T follicular helper cell (primary cell): ENCODE measurements at places on chromosomes 6 and 20.

- DNase-seq = no peak
Observed at GRCh38 chr6:131116755-131117360, 18.4 kb upstream of the AKAP7 start.

DNA sequence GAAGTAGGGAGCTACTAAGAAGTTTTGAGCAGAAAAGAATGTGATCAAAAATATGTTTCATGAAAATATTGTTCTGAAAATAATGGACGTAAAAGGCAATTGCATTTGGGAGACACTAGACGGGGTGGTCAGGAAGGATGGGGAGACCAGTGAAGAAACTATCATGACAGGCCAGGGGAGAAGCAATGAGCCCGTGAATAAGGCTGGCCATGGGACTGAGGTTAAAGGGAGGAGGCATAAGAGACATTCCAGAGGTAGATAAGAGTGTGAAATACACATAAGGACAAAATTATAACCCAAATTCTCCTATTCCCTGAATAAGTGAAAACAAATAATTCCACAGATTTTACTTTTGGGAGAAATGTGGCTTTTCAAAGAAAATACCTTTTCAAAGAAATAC lies 51.7 kb downstream of the MARCKS start:
- no peak for DNase-seq

DNA sequence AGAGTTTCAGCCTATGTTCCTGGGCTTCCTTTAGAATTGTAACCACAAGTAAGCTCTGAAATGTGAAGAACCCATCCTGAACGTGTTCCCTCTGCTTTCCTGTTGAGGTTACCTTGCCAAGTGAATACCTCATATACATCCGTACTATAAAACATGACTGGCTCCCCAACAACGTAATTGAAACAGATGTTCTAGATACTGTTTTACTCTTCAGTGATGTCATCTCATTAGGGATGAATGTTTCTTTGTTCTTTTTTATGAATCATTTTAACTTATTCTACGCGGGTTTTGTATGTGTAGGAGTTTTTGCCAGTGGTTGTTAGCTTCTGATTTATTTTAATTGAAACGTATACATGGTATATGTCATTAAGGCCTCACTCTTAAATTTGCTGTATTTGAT lies 166.8 kb downstream of the SAMD5 start:
- no peak for DNase-seq

GRCh38 chr6:150891888-150892485 lies 26.5 kb downstream of the MTHFD1L start:
- DNase-seq = peak; percentile 38

DNA sequence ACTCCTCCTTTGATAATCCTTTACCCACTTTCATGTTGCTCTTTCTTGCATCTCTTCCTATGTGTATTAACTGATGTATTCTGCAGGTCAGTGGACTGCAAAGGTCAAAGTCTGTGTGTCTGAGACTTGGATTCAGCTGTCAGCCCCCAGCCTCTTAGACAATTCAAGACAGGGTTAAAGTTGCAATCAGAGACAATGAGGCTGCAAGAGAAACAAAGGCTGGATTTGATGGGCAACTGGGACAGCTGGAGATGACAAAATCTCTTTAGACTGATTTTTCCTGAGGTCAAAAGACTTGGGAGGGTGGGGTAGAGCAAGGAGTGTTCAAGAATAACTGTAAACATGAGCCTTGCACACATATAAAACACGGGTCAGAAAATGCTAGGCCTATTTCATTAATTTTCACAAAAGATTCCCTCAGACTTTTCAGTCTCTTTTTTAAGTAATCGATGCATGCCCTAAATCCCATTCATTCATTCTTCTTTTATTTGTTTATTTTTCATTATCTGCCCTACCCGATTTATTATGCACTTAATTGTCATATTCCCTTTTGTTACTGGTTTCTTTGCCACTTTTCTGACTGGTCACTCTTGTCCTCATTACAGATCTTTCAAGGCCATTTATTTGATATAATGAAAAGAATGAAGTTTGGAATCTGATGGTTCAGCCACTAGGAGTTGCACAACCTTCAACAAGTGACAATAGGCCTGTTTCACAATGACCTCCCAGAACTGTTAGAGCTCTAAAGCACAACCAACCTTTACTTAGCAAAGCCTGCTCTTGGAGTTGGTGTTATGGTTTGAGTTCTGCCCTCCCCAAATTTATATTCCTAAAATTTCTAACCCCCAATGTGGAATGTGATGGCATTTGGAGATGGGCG lies 33.8 kb upstream of the AKAP12 start:
- DNase-seq = no peak

- DNase-seq = no peak
Observed at GRCh38 chr6:48957781-48958180, 505.3 kb downstream of the MMUT start.

GRCh38 chr6:53786832-53787231 lies 8.0 kb upstream of the LRRC1 start:
- no peak for DNase-seq

GRCh38 chr6:127792616-127793015 lies 108.2 kb downstream of the THEMIS start:
- no peak for DNase-seq

DNA sequence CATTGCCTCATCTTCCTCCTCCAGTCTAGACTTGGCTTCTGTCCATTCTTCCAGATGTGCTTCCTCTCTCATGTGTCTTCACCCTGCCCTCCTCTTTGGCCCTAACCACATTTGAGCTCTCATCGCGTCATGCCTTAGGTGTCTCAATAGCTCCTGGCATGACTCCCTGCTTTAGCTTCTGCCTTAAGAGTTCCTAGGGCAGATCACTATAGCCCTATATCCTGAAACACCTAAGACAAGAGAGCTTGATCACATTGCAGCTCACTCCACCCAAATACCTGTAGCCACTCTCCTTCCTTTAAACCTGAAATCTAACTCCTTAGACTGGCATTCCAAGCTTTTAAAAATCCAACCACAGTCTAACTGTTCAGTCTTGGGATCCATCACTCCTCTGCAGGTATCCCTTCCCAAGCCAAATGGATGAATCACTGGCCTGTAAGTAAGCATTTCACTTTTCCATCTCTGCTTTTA lies 69.0 kb upstream of the STXBP5 start:
- no peak for DNase-seq

DNA sequence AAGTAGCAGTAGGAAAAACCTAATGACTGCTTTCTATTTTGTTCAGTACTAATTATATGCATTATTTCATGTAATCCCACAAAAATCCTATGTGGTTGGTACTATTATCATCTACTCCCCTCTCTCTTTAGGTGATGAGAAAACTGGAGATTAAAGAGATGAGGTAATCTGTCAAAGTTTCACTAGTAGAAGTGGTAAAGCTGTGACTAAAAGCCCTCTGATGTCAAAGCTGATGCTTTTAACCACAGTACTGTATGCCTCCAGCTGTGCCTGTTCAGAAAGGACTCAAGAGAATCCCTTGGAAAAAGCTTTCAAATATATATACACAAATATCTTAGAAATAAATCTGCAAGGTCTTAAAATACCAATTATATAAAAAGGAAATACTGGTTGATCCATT lies 38.0 kb downstream of the PHIP start:
- DNase-seq = no peak

- DNase-seq = no peak
Observed at GRCh38 chr6:170289180-170289931, 1.5 kb downstream of the DLL1 start.

DNA sequence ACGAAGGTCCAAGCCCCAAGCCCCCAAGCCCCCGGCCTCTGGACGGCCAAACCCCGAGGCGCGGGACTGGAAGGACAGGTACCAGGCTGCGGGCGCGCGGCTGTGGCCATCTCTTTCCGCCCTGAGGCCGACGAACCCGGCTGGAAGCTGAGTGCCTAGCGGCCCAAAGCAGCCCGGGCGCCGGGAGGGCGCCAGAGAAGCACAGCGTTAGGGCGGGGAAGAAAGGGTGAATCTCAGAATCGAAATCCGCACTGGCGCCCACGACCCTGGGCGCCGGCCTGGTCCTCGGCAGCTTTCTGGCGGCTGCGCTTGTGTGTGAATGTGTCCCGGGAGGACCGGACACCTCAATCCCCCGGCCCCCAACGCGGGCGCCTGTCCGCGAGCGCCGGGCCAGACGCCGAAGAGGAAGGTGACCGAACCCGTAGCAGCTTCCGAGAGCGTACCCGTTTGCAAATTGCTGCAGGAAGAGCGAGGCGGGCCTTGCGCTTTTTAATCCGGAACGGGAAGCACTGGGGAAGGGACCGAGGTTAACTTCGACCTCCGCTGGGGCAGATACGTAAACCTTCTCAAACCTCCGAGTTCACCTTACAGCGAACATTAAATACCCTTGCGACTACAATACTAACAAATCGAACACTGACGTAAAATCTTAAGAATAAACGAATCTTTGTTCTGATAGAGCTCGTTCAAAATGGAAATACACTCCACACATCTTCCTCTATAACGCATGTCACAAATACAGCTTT lies 2.9 kb downstream of the NRN1 start:
- DNase-seq = no peak

DNA sequence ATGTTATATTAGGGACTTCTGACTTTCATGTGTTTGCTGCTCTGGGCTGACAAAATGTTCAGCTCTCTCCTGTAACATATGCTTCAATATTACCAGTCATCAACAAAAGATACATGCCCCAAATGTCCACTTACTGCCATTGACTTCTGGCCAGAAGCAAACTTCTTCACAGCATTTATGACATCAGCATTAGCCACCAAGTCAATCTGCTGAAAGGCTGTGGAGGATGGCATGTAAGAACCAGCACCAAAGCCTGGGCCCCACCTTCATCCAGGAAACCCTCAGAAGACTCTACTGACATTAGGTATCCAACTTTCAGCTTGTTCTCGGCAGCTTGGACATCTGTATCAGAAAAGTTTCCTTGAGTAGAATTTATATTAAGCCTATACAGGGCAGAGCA lies 595.5 kb downstream of the COL12A1 start:
- no peak for DNase-seq

DNA sequence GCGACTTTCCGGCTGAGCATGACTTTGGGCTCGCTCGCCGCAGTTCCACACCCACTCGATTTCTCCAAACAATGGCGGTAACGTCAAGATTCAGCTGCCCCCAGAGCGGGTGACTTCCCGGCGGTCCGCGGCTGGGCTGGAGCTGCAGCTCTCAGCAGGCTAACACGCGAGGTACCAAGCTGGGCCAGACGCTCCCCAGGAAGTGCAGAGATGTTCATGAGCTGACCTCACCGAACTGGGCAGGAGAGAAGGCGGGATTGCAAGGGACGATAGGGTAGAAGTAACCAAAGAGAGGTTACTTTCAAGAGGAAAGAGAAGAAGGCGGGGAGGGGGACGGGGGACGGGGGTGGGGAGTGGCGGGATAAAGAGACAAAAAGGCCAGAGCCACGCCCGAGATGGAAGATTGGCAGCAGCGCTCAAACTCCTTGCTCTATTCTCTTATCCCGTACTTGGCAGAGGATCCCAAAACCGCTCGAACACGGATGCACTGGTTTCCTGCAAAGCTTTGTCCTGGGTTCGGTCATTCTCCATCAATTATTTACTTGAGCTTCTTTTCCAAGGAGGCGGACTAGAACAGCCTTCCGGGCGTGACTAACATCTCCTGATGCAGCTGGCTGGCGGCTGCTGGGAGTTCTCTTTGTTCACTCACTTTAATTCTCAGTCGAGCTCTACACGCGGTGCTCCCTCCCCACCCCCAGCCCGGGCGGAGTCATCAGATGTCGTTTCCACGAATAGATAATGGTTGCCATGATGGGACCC lies at the start of gene MTCL3:
TSS of gene MTCL3 (minus strand) at position 626 of the 759 bp plus-strand sequence.
- no peak for DNase-seq

DNA sequence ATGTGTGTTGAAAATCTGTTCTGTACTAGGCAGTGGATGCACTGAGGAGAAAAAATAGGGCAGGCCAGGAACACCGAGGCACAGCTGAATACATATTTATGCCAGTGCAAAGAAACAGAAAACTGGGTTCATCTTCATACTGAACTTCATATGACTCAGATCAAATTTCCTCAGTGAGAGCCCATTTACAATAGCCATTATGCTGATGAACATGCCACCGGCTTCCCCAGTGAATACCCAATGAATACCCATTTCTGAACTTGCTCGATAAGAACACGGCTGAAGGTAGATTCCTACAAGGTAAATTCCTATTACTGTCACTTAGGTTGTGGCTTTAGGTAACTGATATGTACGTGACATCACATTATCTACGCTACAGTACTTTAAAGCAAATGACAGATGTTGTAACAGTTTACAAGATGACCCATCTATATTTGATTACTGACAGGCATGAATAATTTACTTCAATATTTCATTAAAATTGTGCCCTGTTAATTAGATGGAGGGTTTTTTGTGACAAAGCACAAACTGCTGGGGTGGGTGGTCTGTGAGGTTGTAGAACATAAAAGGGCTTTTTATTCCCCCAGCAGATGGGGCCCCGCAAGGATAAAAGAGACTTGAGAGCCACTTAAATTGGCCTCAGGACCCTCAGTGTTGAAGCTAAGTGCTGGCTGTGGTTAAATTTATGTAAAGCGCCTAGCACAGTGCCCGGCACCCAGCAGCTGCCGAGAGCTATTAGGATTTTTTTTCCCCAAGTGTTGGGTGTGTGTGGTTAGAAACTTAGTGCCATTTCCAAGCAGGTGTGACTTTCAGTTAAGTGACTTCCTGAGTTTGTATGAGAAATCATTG lies 264.5 kb downstream of the CD83 start:
- DNase-seq = no peak

DNA sequence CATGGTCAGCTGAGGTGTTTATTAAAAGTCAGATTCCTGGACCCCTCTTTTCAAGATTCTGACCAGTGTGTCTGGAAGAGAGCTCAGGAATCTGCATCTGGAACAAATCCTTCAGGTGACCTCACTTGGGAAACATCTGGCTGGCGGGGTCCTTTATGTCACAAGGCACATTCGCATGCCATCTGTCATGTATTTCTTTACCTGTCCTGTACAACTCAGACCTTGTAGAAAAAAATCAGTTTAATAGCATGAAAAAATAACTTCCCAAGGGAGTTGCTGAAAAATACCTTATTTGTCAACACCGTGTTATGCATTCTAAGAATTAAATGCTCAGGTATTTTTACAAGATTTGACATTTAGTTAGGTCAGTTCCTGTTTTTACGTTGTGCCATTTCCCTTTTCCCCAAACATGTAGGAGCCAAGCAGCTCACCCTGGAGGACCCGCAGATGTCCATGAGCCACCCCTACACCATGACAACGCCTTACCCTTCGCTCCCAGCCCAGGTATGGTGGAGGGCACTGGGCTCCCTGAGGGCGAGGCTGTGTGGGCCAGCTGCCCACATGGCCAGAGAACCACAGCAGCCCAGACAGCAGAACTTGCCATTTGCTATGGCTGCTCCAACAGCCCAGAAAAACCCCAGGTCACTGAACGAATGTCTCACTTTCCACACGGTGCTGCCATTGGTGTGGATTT lies 4.0 kb downstream of the IRF4 start:
- DNase-seq = no peak
